HEK293T (cell line): ENCODE measurements at places on chromosomes 11 and 22.

DNA sequence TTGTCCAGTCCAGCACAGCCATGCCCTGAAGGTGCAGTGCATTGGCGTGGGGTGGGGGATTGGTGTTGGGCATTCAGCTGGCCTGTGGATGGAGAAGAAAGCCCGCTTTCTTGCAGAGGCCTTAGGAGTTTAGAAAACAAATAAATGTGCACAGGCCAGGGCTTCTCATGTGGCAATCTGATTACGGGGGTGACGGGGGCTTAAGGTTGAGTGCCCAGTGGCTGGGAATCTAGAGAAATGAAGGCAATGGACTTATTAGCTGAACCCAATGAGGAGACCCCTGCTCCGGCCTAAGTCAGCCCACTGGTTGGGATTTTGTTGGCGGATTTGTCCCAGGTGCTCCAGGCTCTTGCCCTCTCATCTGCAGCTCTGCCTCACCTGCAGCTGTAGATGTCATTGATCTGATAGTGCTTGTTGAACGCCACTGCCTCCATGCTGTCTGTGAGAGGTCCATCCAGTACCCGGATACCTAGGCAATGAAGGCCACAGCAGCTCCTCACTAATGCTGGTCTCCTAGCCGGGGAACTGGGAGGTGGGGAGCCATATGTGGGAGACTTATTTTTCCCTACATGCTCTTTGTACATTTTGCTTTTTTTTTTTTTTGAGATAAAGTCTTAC, 6.2 kb downstream of the PCSK7 start:
- DNase-seq: no peak

DNA sequence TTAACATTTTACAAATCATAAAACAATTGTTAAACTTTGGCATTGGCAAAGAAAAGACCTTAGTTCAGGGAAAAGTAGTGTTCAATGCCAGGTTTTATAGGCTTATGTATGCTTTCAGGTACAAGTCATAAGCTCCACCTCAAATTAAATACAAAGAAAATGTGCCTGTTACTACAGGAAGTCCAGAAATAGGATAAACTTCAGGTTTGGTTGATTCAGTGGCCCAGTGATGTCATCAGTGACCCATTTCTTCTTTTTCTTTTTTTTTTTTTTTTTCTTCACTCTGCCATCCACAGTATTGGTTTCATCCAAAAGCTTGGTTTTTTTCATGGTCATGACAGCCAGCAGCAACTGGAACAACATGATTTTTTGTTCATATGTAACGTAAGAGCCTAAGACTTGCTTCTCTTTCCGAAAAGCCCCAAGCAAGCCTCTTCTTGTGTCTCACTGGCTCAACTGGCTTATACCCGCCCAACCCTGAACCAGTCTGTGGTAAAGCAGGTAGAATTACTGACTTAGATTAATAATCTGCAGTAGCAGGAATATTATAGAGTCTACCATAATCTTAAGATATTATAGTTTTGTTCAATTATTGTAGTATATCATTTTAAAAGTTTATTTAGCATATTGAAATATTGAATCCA, 46.2 kb downstream of the TTC17 start:
- no peak for DNase-seq

- peak; percentile 86 for DNase-seq
Observed at GRCh38 chr22:30286813-30287647, 2.3 kb downstream of the CASTOR1 start.

DNA sequence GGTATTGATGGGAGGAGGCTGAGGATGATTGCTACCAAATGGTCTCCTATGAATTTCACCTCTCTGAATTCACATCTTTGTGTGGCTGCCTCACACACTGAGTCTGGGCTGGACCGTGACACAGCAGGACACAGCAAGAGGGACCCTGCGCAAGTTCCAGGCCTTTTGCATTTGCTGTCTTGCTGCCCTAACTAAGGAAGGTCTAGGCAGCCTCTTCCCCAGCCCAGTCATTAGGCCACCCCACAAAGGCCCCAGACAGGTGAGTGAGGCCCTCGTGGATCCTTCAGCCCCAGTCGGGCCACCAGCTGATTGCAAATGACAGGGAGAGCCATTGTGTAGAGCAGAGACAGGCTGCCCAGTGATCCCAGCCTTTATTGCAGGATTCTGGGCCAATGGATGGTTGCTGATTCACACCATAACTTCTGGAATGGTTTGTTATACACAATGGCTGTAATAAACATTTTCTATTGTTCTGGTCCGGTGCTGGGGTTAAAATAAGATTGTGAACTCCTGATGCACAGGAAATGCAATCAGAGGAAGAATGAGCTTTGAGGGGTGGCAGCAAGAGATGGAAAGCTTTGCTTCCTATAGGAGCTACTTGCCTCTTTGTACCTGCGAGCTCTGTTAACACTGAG, 28.5 kb upstream of the CSNK2A3 start:
- DNase-seq: no peak

DNA sequence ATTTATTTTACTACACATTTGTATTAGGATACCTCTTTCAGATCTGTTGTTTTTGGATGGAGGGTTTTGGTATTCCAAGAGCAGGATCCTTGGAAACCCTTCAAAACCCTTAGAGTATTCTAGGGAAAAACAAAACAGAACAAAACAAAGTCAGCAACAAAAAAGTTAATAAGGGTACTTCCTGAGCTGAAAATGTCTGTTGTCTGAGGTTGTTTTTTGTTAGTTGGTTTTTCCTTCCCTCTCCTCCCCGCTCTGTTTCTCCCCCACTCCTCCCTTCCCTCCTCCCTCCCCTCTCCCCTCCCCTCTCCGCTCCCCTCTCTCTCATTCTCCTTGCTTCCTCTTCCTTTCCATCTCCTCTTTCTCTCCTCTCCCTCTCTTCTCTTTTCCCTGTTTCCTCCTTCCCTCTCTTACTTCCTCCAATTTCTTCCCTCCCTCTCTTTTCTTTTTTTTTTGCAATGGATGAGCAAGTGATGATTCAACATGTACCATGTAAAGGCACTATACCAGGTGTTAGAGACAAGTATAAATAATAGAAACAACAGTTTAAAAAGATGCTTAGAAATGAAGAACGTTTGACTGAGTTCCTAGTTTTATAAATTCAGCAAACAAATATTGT, 160.6 kb downstream of the TMEM135 start:
- DNase-seq: no peak

DNA sequence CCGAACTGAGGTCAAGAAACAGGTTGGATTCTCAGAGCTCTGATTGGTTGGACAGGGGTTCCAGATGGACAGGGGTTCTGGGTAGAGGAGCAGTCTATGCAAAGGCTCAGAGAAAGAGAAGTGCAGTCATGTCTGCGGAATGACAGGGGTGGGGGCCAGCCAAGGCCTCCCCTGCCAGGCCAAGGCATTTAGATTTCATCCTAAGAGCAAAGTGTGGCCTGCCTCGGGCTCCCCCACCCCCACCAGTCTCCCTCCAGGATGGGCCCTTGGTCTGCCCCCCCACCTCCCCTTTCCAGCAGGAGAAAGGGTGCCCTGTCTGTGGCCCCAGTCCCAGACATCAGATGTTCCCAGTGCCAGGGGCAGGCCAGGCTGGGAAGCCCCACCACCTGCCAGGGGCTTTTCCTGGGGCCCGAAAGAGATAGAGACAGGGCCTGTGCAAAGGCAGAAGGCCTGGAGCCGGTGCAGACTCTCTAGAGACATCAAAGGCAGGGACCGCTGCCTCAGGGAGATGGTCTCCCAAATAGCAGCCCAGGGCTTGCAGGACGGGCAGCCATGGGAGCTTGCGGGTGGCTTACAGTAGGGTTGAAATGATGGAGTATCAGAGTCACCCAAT, 9.4 kb downstream of the SUSD2 start:
- DNase-seq: no peak

DNA sequence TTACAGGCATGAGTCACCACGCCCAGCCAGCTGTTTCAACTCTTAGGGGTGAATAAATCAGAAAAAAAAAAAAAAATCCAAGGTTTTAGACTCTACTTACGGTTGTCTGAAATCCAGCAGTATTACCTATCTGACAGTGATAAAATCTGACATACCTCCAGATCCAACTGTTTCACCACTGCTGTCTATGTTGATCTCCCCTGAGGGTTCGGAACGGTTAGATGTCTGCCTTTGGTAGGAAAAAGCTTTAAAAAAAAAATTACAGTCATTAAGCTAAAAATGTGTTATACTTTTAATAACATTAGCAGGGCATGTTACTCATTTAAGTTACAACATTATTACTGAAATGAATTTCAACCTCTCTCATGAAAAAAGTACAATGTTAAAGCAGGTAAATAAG, 21.1 kb downstream of the NCAPD3 start:
- no peak for DNase-seq

- DNase-seq: no peak
Observed at GRCh38 chr22:50497093-50497492, 10.4 kb downstream of the LMF2 start.

- DNase-seq: no peak
Observed at GRCh38 chr11:16034074-16034473, 322.3 kb downstream of the SOX6 start.

- DNase-seq: no peak
Observed at GRCh38 chr22:41772645-41773044, 27.8 kb upstream of the CCDC134 start.

GRCh38 chr11:35978183-35978582, 34.3 kb downstream of the LDLRAD3 start:
- no peak for DNase-seq

- no peak for DNase-seq
Observed at GRCh38 chr11:132453406-132453805, 1078.9 kb downstream of the OPCML start.

DNA sequence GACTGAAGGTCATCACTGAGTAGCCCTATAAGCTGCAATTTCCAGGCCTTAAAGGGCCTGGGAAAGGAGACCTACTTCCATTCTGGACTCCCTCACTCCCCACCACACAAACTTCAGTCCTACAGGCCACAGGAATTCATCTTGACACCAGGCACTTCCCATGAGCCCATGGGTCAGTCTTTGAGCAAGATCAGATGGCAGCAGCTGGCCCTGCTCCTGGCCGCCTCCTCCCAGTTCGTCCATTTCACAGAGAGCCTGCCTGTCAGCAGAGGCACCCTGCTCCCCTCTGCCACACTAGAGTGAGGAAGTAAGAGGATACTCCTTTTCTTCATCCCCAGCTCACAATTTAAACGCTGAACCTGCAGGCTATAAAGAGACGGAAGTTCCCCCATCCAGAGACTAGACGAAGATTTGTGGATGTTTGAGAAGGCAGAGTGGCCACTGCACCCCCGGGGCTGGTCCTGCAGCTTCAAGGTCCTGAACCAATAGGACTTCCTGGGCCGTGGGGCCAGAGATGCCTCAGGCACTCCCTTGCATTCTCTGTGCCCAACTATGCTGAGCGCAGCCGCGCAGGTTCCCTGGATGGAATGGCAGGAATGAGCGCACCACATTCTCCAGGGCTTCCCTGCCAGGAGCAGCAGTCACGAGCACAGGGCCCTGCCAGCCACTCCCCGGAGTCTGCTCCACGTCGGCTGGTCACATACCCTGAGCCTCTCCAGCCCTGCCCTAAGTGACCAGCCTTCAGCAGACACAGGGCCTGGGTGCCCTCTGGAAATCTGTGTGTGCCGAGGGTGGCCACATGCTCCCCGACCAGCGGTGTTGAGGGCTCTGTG, 33.5 kb upstream of the BID start:
- no peak for DNase-seq

DNA sequence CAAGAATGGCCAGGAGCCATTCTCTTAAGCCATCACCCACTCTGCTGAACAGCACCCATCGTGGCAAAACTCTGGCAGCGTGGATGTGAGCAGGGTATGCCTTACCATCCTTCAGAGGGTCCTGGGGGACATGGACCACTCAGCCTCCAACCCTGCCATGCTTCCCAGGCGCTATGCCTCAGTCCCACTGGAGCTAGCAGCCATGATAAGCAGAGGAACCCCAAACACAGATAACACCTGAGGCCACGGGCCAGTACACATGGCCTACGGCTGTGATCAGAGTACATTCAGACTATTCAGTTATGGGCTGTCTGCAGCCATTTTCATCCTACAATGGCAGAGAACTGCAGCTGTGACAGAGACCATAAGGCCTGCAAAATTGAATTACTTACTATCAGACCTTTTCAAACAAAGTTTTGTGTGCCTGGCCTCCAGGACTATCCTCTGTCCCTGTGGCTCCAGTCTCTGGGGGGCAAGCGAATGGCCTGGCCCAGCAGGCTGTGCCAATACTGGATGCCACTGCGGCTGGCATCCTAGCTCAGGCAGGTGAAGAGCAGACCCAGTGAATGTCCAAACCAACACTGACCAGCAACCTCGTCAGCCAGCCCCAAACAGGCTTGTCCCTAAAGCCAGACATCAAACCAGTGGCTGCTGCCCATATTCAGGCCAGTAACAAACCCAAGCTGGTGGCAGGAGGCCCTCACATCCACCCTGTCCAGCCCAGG, 6.9 kb downstream of the ARVCF start:
- DNase-seq: no peak

DNA sequence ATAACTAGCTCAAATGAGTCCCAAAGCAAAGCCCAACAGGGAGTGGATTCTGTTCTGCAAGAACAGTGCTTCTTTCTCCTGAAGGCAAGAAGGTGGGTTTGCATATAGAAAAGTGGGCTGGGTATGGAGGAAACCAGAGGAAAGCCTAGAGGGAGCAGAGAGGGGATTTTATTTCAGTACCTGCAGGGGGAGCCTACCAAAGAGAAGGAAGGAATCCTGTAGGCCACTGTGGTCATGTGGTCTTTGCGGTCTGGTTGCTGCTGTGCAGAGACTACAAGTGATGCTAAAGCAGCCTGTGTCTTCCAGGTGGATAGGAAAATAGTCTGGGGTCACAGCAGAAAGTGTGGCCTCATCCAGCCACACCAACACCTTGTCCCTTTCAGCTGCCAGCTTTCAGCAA, 33.2 kb upstream of the ZBTB16 start:
- DNase-seq: peak; percentile 60

GRCh38 chr11:95247127-95247684, 16.2 kb upstream of the SESN3 start:
- DNase-seq: no peak

DNA sequence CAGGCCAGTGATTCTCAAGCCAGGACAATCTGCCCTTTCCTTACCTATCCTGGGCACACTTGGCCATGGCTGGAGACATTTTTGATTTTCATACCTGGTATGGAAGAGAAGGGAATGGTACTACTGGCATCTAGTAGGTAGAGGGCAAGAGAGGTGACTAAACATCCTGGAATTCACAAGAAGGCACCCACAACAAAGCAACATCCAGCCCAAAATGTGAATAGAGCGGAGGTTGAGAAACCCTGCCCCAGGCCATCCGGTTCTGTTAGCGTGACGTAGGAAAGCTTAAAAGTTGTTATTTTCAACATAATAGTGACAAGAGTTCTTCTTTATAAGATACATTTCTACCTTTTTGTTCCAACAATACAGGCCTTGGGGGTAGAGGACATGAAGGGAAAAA, 114.9 kb upstream of the ALX4 start:
- no peak for DNase-seq

DNA sequence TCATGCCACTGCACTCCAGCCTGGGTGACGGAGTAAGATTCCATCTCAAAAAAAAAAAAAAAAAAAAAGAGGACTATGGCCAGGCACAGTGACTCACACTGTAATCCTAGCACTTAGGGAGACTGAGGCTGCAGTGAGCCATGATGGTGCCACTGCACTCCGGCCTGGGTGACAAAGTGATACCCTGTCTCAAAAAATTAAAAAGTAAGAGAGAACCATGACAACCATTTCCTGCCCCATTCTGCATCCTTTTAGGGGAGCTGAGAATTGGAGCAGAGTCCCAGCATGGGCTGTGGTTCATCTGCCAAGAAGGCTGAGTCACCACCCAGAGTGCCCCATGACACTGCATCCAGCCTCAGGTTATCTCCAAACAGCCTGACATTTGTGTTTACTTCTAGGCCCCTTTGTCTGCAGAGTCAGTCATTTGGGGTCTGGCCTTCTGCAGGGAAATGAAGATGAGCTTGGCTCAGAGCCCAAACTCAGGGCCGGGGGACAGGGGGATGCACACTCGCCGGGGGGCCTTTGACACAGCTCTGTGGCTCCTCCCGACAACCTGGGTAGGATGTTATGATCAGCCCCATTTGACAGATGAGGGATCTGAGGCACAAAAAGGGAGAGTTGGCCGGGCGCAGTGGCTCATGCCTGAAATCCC, 4.7 kb downstream of the CSDC2 start:
- DNase-seq: no peak
